ENCODE measurements at places on chromosomes 16 and 17.

- DNase-seq, result peak; percentile 64
These were observed 988.5 kb downstream of the CDH11 start for GRCh38 chr16:64133366-64133765.

DNA sequence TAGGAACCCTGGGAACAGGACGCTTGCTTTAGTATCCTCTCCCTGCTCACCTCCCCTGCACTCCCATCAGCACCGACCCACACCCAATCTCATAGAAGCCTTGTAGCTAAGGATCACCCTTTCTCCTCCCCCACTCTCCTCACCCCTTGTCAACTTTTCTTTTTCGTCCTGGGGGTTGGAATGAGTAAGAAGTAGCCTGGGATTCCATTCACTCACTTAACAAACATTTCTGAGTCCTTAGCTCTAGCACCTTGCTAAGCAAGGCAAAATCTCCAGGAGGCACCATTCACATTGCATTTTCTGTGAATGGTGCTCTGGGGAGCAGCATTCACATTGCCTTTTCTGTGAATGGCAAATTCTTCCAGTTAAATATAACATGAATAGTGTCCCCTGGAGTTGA lies 1.1 kb upstream of the PGAP3 start:
- DNase-seq, result no peak

- DNase-seq, result no peak
These were observed 12.8 kb upstream of the RAB11FIP4 start for GRCh38 chr17:31378638-31379037.

DNA sequence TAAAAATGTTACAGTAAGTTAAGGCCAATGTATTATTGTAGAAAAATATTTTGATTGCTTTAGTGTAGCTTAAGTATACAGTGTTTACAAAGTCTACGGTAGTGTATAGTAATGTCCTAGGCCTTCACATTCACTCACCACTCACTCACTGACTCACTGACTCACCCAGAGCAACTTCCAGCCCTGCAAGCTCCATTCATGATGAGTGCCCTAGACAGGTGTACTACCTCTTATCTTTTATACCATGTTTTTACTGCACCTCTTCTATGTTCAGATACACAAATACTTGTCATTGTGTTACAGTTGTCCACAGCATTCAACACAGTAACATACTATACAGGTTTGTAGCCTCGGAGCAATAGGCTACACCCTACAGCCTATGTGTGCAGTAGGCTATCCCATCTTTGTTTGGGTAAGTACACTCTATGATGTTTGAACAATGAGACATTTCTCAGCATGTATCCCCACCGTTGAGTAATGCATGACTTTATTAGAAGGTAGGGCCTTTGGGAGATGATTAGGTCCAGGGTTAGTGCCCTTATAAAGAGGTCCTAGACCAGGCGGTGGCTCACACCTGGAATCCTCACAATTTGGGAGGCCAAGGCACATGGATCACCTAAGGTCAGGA lies 117.8 kb downstream of the SLC39A11 start:
- no peak for DNase-seq

DNA sequence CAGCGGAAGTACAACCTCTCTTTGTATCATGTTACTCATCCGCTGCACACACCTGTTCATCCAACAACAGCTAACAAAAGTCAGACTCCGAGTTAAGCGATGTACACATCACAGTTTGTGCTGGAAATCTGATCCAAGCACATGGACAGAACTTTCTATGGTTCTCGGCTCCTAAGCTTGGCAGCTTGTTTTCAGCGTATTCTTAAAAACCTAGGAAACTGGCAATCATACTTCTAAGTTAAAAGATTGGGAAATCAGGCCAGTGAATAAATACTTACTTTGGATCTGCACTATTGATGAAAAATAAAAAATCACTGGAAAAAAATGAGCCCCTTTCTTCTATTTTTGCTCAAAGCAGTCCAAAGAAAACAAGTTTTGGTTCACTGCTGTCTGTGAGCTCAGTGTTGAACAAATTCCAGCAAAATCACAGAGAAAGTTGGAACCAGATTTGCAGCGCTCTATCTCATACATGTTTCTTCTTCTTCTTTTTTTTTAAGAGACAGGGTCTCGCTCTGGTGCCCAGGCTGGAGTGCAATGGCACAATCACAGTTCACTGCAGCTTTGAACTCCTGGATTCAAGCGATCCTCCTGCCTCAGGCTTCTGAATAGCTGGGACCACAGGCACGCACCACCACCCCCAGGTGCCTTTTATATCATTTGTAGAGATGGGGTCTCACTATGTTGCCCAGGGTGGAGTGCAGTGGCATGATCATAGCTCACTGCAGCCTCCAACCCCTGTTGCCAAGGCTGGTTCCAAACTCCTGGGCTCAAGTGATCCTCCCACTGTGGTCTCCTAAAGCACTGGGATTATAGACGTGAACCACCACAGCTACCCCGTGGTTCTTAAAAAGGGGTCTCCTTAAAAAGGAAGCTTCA lies 71.6 kb upstream of the CREBBP start:
- peak; percentile 79 for DNase-seq

GRCh38 chr16:87582216-87582965 lies 19.9 kb upstream of the JPH3 start:
- DNase-seq, result peak; percentile 80

DNA sequence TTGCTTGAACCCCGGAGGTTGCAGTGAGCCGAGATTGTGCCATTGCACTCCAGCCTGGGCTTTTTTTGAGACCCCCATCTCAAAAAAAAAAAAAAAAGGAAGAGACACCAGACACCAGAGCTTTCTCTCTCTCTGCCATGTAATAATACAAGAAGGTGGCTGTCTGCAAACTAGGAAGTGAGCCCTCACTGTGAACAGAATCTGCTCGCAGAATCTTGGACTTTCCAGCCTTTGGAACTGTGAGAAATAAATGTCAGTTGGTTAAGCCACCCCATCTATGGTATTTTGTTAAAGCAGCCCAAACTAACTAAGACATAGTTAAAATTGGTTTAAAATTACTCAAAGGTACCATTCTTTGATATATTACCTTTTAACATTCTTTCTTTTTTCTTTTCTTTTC lies 10.1 kb upstream of the STX1B start:
- DNase-seq, result no peak

DNA sequence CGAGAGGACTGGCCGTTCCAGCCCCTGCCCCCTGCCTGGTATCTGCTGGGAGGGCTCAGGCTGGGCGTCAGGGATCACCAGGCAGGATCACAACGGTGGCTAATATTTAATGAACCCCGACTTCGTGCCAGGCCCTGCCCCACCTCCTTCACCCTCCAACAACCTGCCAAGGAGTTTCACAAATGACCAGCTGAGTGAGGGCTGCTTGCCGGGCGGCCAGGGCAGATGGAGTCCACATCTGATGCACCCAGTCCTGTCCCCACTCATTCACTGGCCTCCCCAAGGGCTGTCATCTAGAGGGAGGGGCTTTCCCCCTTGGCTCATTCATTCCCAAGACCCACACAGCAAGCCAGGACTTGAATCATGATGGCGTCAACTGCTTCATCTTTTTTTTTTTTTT lies 17.5 kb downstream of the UBALD1 start:
- DNase-seq, result no peak

GRCh38 chr16:67886387-67886786 lies 1.7 kb downstream of the NRN1L start:
- DNase-seq, result no peak

DNA sequence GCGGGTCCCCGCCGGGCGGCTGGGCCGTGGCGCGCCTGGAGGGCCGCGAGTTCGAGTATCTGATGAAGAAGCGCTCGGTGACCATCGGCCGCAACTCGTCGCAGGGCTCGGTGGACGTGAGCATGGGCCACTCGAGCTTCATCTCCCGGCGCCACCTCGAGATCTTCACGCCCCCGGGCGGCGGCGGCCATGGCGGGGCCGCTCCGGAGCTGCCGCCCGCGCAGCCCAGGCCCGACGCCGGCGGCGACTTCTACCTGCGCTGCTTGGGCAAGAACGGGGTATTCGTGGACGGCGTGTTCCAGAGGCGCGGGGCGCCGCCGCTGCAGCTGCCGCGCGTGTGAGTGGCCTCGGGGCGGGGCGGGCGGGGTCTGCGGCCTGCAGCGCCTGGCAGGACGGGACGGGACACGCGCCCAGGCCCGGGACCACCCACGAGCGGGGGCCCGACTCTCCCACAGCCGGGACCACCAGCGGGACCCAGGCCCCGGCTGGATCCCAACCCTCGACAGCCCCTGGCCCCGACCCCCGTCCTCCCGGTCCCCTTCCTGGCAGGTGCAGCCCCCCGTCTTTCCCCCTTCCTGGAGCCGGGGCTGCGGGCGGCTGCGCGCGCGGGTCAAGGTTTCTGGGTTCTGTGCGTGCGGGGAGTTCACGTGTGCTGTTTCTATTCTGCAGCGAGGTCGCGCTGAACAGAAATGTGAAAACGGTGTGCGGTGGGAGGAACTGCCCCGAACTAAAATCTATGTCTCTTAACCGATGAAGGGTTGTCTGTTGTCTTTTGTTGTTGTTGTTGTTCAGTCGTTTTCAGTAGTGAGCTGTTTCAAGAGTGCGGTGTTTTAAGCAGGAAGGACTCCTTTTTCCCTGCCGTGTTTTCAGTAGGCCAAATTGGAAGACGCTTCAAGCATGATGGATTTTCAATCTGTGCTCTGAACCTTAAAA lies 705 bp downstream of the FOXK2 start:
- DNase-seq, result peak; percentile 31

DNA sequence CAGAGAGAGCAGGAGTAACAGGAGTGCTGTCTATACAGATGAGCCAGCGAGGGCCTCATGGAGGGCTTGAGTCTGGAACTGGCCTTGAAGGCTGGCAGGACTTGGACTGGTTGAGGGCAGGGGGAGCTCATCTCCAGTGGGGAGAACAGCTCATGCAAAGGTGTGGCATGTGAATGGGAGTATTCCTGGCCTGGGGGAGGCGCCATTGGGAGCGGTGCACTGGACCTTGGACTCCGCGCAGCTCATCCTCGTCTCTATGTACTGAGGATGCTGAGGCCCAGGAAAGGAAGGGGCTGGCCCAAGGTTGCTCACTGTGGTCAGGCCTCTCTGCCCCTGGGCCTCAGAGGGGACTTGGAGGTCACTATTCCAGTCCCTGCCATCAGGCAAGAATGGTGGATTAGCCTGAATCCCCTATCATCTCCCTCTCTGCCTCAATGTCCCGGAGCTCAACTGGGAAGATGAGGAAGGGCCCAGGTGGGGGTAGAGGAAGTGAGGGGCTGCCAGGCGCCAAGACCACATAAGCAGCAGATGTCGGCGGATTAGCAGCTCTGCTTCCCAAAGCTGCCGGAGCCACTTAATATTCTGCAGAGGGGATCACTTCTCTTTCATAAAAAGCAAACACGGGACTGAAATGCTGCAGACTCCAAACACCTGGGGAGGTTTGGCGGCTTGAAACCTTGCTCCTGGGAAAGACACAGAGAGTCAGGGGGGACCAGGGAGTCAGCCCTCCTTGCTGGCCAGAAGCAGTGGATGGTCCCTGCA lies 88.9 kb downstream of the SDK2 start:
- no peak for DNase-seq

- DNase-seq, result no peak
These were observed 18.0 kb upstream of the BRD7 start for GRCh38 chr16:50386774-50387173.

DNA sequence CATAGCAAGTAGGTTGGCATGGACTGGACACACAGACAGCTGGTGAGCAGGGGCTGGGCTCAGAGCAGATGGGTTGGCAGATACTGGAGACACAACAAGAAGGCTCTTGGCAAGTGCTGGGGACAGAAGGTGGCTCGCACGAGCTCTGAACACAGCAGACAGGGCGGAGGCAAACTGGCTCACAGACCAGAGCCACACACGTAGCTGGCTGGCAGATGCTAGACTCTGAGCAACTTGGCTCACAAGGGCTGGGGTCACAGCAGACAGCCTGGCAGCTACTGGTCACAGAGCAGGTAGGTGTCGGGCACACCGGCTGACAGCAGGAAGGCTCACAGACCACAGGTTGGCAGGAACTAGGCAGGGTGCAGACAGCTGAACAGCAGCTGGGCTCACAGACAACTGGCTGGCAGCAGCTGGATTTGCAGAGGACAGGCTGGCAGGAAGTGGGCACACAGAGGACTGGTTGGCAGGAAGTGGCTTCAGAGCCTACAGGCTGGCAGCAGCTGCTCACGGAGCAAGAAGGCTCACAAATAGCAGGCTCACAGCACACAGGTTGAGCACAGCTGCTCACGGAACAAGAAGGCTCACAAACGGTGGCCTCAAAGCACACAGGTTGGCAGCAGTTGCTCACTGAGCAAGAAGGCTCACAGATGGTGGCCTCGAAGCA lies 725 bp downstream of the KRTAP16-1 start:
- no peak for DNase-seq

- DNase-seq, result peak; percentile 34
These were observed 16.1 kb downstream of the PLK1 start for GRCh38 chr16:23694644-23695373.

DNA sequence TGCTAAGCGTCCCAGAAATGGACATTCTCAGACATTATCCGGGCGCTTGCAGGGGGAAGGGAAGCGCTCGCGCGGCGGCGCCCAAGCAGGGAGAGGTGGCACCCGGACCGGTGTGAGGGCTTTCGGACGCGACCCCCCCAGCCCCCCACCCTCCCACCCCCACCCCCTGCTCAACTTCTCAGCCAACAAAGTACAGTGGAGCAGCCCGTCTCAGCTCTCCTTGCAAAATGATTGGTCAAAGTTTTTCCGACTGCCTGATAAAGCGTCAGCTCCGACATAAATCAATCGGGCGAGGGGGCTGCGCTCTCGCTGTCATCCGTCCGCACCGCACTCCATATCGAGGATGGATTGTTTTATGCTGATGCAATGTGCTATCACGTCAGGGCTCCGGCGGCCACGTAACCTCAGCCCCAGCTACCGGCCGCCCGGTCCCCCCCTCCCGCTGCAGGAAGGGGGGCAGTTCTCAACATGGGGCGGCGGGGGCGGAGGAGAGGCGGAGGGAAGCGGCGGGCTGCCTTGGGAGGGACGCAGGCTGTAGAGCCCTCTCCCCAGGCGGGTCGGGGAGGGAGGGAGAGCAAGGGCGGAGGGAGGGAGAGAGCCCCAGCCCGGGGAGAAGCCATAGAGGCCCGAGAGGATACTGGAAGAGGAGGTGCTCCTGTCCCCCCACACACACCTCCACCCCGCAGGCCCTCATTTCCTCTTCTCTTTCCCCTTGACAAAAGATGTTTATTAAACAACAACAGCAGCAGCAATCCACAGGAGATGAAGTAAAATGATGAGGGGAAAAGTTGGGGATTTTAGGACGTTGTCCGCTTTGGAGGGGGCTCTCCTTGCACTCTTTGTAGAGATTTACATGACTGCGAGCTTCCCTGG lies at the start of gene HOXB9:
HOXB9 (minus strand) TSS at position 114 of the 873 bp plus-strand sequence; CDS start at position 25, 89 bp downstream.
- DNase-seq, result no peak

- DNase-seq, result no peak
These were observed 34.4 kb upstream of the RGS9 start for GRCh38 chr17:65102788-65103187.

Measured in umbilical cord (tissue), 2 donors.